ENCODE measurements at places on chromosomes 16 and 17.

- DNase-seq: no peak
Observed at GRCh38 chr16:30335598-30336474, 19.3 kb downstream of the CD2BP2 start.

- DNase-seq: peak; percentile 49
Observed at GRCh38 chr16:57150682-57151330, 35.0 kb downstream of the PSME3IP1 start.

- DNase-seq: no peak
Observed at GRCh38 chr16:70348991-70349390, 2.3 kb downstream of the DDX19A start.

DNA sequence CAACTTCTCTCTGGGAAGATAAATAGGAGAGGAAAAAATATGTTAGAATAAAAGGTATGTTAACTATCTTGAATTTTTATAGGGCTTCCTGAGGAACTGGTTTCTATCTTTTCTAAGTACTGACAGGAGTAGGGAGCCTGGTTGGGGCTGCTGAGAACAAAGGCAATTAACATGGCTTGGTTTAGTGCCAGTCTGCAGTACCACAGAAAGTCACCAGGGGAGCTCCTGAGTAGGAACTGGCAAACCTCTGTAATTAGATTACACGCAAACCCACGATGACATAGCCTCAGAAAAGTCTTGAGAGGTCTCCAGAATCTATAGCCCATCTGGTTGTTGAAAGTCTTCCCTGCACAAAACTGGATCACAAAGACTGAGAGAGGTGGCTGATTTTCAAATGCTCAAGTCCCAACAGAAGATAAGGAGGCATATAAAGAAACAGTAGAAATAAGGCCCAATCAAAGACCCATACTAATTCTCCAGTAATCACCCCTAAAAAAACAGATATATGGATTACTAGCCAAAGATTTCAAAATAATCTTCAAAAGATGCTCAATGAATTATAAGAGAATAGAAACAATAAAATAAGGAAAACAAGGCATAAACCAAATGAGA is 11.7 kb upstream of the CNTNAP4 start:
- DNase-seq: no peak

DNA sequence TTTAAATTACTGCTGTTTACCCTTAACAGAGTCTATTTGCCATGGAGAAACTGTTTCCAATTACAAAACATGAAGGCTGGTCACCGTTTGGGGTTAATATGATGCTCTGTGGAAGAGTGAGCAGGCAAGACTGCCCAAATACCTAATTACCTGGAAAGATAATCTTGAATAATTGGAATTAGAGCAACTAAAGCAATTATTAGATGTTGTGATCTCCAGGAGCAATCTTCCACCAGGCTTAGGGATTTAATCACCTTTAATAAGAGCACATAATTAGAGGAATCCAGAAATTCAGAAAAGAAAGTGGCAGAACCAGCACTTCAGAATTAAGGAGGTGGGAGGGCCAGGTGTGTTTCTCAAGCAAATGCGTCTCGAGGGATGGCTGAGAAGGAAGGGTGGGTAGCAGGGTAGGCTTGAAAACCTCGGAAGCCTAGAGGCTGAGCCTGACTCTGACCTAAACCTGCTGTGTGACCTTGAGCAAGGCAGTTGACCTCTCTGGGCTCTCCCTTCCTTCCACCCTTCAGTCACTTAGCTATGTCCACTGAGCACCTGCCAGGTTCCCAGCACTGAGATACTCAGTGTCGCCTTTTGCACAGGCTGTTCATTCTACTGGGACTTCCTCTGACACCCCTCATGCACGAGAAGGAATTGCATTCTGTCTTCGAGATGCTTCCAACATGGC is 113.2 kb downstream of the GSG1L start:
- DNase-seq: no peak

GRCh38 chr17:34762078-34762477 is 182.7 kb downstream of the TMEM132E start:
- no peak for DNase-seq

GRCh38 chr16:9980981-9981380 is 201.2 kb downstream of the GRIN2A start:
- no peak for DNase-seq

DNA sequence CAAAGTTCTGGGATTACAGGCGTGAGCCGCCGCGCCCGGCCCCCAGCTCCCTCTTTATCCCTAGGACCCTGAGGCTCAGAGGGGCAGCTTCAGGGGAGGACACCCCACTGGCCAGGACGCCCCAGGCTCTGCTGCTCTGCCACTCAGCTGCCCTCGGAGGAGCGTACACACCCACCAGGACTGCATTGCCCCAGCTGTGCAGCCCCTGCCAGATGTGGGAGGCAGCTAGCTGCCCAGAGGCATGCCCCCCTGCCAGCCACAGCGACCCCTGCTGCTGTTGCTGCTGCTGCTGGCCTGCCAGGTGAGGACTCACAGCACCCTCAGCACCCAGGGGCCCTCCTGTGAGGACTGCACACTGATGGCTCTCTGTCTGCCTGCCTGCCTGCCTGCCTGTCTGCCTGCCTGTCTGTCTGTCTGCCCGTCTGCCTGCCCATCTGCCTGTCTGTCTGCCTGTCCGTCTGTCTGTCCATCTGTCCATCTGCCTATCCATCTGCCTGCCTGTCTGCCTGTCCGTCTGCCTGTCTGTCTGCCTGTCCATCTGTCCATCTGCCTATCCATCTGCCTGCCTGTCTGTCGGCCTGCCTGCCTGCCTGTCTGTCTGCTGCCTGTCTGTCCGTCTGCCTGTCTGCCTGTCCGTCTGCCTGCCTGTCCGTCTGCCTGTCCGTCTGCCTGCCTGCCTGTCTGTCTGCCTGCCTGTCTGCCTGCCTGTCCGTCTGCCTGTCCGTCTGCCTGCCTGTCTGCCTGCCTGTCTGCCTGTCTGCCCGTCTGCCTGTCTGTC is 5.0 kb downstream of the GCGR start:
- no peak for DNase-seq

DNA sequence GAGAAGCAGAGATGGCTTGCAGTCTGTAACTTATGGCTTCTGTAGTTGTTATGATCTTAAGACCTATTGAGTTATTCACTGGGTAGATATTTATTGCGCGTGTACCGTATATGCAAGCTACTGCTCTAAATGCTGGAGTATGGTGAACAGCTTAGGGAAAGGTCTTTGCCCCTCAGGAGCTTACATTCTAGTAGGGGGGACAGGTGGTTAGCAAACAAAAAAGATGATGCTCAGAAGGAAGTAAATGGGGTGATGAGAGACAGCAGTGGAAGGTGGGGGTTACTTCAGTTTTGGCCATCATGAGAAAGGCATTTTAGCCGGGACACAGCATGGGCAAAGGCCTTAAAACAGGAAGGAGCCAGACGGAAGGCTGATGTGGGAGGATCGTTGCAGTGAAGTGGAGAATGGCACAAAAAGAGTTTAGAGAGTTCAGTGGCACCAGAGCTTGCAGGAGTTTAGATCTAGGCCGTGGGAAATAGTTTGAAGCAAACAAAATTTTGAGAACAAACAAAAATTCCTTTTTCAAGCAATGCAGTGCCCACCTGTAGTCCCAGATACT is 2.1 kb downstream of the ARMC7 start:
- no peak for DNase-seq

DNA sequence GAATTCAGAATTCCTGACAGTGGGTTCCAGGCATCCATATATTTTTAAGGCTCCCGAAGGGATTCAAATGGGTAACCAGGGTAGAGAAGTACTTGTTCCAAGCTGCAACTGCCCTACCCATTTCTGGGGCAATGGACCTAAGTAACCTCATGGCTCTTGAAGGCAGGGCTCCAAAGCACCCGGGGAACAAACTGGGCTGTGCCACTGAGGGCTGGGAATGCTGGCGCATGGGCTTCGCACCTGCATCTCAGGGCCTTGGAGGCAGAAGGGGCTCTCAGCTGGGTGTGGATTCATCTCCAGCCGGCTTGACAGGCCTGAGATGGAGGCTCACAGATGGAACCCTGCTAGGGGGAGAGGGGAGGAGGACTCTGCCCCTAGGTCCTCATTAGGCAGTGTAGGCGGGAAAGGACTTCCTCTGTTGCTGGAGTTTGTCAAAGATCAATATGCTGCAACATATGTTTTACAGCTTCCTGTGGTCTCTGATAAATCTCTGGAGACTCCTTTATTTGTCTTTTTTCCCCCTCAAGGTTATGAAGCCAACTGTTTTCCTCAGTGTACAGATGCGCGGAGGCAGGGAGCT is 232.3 kb upstream of the NLRP1 start:
- DNase-seq: peak; percentile 28

GRCh38 chr17:63919311-63919723 is 678 bp upstream of the GH1 start:
- DNase-seq: peak; percentile 50

- DNase-seq: no peak
Observed at GRCh38 chr17:43756201-43756600, 2.4 kb downstream of the SOST start.

GRCh38 chr16:67504031-67505021 is 21.0 kb upstream of the AGRP start:
- DNase-seq: no peak

- DNase-seq: no peak
Observed at GRCh38 chr16:57852189-57852588, 49.9 kb upstream of the KIFC3 start.

DNA sequence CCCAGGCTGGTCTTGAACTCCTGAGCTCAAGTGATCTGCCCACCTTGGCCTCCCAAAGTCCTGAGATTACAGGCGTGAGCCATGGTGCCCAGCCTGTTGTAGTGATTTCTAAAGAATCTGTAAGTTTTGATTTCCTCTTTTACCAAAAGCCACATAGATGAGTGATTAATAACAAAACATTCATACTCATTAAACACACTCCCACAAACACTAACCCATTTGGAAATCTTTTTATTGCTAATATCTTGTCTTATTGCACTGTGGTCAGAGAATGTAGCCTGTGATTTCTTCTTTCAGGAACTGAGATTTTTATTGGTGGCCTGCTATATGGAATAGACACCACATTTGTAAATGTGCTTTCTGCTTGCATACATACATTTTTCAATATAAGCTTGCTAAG is 31.6 kb downstream of the MYH10 start:
- no peak for DNase-seq

Data from cerebellum (tissue), 4 donors.